Suppressor macrophage (primary cell): ENCODE measurements at places on chromosomes 2 and 18.

DNA sequence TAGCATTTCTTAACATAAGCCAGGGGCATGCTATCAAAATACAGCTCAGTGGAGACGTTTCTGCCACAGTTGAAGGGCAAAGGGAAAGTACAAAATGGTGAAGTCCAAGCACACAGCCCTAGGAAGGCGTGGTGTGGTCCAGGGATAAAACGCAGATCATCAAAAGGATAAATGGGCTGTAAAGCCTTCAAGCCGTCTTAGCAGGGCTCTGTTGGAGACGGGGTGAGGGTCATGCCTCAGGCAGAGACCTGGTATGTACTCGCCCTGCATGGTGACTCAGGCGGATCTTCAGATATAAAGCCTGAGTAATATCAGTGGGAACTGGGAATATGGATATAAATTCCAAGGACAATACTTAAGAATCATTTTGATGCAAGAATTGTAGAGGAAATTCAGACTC lies 61.2 kb downstream of the NGEF start:
- DNase-seq, result no peak

GRCh38 chr2:74845217-74845751 lies 11.4 kb downstream of the HK2 start:
- peak; percentile 92 for DNase-seq

GRCh38 chr2:27929916-27930486 lies 39.5 kb downstream of the BABAM2 start:
- no peak for DNase-seq

DNA sequence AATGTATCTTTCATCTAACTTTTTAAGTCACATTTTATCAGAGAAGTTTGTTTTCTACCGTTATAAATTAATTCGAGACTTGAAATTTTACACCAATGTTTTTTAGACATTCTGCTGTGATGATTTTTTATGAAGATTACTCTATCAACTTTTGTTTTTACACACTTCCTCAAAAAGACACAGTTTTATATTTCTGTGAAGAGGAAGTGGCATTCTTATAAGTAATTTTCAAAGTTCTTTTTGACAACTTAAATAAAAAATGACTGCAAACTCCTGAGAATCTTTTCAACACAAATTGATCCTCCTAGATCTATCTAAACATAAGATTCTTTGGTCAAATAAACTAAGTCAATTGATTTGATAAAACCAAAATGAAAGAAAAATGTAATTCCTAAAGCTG lies 13.7 kb downstream of the ANKRD44 start:
- no peak for DNase-seq

- no peak for DNase-seq
Measured at GRCh38 chr2:67997903-67998302, 64.9 kb downstream of the C1D start.

- no peak for DNase-seq
Measured at GRCh38 chr2:6301426-6301825, 564.3 kb downstream of the CMPK2 start.

DNA sequence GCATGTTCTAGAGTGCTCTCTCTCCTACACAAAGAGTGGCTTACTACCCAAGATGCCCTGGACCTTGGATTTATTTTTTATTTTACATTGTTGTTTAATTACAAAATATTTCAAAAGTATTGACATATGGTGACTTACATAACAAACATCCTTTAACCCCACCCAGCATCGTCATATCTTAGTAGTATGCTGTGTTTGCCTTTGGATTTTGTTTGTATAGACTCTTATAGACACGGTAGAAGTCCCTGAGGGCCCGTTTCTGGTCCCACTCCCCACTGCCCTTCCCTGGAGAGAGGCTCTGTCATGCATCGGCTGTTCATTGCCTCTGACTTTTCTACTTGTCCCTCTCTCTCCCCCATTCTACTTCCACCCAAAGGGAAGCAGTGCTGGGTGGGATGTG lies 112.0 kb downstream of the ZBTB7C start:
- no peak for DNase-seq

- no peak for DNase-seq
Measured at GRCh38 chr2:118049140-118049815, 35.4 kb upstream of the CCDC93 start.

- no peak for DNase-seq
Measured at GRCh38 chr2:94871226-94872087, at the start of gene TEKT4. Gene TEKT4 (plus strand): TSS chr2:94871430. CDS start chr2:94871580, 150 bp downstream.

DNA sequence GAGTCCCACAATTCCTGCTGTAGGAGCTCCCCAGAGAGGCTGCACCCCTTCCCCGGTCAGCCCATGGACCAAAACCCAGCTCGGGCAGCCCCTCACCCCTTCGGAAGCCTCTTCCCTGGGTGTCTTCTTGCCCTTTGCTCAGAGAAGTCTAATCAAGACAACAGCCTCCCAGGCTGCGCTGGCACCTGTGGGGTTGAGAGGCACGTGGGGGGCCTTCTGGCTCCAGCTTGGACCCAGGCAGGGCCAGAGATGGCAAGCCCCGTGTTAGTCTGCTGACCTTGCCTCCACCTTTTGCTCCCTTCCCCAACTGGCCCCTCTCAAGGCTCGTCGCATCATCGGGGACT lies 10.4 kb downstream of the SLC4A3 start:
- no peak for DNase-seq
